ENCODE measurements at places on chromosomes 3 and 15. TPM values are rescaled to one million over a fixed set of nuclear protein-coding genes. Genes with fewer than 3 reads are reported as not detected.

The C3orf49 gene
- not detected for total RNA-seq

The CLPX gene
- total RNA-seq, result 62.7 TPM

The GAP43 gene
- 0.17 TPM for total RNA-seq

The CHRNA5 gene
- 1.5 TPM for total RNA-seq

The UPK1B gene
- not detected for total RNA-seq

The HLTF gene
- total RNA-seq, result 22.6 TPM

The GADL1 gene
- not detected for total RNA-seq

DNA sequence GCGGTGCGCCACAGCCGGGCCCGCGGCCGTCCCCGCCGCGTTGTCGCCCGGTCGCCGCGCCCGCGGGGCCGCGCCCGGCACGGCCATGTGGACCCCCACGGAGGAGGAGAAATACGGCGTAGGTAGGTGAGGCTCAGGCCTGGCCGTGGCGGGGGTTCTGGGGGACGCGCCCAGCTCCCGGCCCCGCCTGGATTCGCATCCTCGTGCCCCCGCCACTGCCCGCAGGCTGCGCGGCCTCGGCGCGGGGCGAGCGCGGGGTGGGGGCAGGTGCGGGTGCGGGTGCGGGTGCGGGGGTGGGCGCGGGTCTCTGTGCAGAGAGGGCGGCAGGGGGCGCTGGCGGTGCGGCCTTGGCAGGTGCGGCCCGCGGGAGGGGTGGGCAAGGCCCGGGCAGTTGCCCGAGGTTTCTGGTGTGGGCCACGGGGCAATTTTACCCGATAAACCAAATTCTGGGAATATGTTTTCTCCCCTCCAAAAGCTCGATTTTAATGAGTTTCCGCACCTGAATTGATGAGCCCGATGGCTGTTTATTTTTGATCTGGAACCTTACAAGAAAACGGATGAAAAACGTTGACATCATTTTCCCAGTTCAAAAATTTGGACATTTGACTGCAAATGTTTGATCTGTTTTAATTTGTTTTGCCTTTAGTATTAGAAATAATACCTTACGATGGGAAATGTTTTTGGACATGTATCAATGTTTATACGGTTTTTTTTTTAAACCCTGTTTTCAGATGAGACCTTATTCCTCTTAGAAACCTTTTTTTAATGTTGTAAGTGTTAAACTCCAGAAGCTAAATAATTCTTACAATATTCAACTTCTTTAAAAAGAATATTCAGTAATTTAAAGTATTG is 678 bp downstream of the DOCK3 start:
- peaks cover 7% of the 10 kb centered on the region for H3K4me1 ChIP-seq
- peak overlapping the region; percentile 9 for H3K27ac ChIP-seq
- peak overlapping the region; percentile 64 for H3K4me3 ChIP-seq
- H3K36me3 ChIP-seq, result no peaks in the 10 kb centered on the region
- peak; percentile 76 for DNase-seq

DNA sequence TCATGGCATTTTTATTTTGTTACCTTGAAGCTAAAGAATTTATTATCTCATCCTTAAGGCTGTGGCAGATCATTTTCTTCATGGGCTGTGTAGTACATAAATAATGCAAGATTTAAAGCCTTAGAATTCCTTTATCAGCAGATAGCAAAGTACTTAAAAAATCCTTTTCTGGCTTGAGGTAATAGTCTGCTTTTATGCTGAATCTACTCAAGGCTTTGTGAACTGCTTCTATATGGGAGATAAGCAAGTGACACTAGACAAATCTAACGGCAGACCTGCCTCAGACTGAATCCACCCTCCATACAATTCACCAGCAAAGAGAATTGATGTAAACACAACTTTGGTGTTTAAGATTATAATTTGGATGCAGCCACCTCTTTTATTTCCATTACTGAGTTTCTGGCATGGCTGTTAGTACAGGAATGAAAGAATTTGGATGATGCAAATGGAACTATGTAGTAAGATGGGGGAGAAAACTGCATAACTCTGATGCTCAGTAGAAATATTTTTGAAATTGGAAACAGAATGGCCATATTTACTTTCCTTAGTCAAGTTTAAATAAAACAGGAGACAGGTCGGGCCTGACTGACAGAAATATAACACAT is 1121.5 kb downstream of the NAALADL2 start:
- H3K27me3 ChIP-seq, result no peaks in the 10 kb centered on the region
- H3K4me1 ChIP-seq, result no peaks in the 10 kb centered on the region
- H3K4me3 ChIP-seq, result no peak overlapping the region
- no peak overlapping the region for H3K27ac ChIP-seq

DNA sequence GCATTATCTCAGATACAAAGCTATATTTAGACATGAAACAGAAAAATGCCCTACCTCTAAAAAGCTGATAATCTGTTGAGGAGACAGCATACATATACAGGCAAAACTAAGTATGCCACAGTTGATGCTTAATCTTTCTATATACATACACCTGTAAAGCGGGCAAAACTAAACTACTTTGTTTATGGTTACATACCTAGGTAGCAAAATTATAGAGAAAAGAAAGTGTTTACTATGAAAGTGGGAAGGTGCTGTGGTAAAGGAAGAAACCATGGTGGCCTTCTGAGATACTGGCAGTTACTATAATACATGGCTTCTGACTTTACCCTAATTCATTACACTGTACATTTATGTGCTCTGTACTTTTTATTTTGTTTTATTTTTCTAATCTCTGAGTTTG is 36.0 kb upstream of the NR1I2 start:
- no peak overlapping the region for H3K4me3 ChIP-seq
- no peaks in the 10 kb centered on the region for H3K4me1 ChIP-seq
- H3K36me3 ChIP-seq, result no peaks in the 10 kb centered on the region
- H3K27ac ChIP-seq, result no peak overlapping the region

- no peaks in the 10 kb centered on the region for H3K27me3 ChIP-seq
- no peak for DNase-seq
- H3K4me3 ChIP-seq, result no peak overlapping the region
Observed at GRCh38 chr3:105166893-105167292, 199.8 kb upstream of the ALCAM start.

DNA sequence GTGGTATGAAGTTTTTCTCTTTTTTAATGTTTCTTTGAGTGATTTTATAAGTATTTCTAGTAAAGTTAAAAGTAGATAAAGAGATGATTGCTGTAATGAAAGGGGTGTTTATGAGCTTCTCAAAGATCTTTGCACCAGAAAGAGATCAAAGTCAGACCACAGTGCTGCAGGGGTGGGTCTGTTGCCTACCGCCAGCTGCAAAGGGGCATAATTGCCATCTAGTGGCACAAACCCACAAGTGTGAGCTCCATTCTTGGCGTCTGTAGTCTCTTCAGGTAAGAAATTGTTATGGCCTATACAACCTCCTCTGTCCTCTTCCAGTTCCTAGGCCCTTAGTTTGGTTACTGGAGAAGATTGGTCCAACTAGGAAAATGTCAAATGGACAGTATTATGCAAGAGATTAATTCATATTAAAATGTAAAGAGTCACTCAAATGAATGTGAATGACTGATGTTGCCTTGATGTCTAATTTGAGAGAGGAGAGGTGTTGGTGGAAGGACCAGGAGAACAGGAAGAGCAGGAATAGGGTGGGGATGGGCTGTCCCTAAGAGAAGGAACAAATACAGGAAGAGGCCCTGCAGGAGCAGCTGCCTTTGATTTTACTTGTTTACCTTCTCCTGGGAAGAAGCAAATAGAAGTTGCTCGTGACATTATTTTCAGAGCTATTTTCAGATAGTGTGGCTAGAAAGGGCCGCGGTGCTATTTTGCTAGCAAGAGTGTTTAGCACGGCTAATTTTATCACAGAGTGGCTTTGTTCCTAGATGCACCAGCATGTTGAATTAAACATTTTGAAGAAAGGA is 53.0 kb upstream of the GSK3B start:
- H3K27ac ChIP-seq, result no peak overlapping the region
- peak; percentile 61 for DNase-seq
- H3K4me3 ChIP-seq, result no peak overlapping the region
- no peaks in the 10 kb centered on the region for H3K27me3 ChIP-seq
- H3K36me3 ChIP-seq, result no peaks in the 10 kb centered on the region
- peaks cover 25% of the 10 kb centered on the region for H3K4me1 ChIP-seq

DNA sequence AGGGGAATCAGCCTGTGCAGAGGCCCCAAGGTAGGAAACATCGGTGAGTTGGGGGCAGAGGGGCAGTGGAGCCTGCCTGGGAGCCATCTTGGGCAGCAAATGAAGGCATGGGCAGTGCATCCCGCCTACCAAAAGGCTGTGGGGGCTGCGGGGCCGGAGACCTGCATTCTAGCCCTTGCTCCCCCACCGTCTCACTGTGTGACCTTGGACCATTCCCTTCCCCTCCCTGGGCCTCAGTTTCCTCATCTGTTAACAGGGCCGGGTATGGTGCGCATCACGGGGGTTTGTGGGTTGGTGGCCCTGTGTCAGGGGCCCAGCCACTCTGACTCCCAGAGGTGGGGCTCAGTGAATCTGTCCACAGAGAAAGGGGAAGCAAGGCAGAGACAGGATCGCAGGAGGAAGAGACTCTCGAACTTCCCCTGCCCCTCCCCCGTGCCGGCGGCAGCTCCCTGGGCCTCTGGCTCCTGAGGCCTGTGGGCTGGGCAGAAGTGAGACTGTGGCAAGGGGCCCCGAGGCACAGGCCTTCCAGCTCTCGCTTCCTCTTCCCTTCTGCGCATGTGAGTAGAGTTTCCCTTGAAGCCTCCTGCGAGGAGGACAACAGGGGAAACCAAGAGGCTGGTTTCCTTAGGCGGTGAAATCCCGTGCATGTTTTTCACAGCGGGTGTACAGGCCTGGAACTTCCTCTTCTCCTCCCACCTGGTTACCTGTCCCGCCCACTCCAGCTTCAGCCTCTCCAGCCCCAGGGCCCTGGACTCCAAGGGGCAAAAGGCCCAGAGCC is 42.9 kb downstream of the IDH2 start:
- H3K4me1 ChIP-seq, result peaks cover 49% of the 10 kb centered on the region
- H3K27me3 ChIP-seq, result no peaks in the 10 kb centered on the region
- peaks cover 1% of the 10 kb centered on the region for H3K36me3 ChIP-seq
- H3K27ac ChIP-seq, result peak overlapping the region; percentile 96
- DNase-seq, result peak; percentile 94

- peaks cover 26% of the 10 kb centered on the region for H3K27me3 ChIP-seq
- H3K27ac ChIP-seq, result no peak overlapping the region
- no peaks in the 10 kb centered on the region for H3K36me3 ChIP-seq
- H3K4me3 ChIP-seq, result no peak overlapping the region
- no peaks in the 10 kb centered on the region for H3K4me1 ChIP-seq
Observed at GRCh38 chr15:37134244-37134643, 33.9 kb upstream of the MEIS2 start.

DNA sequence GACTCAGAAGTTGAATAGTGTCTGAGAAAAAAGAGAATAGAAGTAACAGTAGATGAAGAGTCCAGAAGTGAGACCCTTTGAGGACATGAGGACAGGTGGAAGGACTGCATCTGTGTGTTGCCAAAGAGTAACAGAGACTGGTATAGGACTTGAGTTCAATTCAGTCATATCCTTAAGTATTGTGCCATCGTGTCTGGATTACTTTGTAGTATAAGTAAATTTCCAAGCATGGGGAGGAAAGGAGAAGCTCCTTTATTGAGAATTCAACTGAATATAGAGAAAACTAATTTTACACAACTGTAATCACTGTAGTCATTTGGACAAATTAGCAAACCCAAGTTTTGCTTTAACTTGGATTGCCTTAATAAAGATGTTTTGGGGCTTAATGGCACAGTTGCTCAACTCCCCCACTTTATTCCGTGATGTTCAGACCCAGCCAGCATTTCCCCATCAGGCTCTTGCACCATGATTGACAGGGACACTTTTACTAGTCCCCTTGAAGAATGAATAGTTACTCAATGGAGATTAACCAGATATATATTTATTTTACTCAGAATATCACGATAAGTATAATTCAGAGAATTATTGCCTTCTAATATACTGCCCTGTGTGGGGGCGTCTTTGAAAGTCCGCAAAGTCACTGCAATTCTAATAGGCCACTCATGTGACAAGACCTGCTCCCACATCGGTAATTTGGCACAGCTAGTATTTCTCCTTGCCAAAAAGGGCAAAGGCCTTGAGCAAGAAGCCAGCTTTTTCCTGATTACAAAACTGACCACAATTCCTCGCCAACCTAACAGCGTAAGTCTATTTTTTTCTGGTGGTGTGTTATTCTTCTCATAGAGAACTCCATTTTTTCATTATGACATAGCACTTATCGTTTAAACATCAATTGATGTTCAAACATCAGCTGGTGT is 61.3 kb downstream of the PPARG start:
- peaks cover 10% of the 10 kb centered on the region for H3K4me1 ChIP-seq
- no peaks in the 10 kb centered on the region for H3K36me3 ChIP-seq
- DNase-seq, result no peak
- H3K4me3 ChIP-seq, result no peak overlapping the region
- no peak overlapping the region for H3K27ac ChIP-seq

DNA sequence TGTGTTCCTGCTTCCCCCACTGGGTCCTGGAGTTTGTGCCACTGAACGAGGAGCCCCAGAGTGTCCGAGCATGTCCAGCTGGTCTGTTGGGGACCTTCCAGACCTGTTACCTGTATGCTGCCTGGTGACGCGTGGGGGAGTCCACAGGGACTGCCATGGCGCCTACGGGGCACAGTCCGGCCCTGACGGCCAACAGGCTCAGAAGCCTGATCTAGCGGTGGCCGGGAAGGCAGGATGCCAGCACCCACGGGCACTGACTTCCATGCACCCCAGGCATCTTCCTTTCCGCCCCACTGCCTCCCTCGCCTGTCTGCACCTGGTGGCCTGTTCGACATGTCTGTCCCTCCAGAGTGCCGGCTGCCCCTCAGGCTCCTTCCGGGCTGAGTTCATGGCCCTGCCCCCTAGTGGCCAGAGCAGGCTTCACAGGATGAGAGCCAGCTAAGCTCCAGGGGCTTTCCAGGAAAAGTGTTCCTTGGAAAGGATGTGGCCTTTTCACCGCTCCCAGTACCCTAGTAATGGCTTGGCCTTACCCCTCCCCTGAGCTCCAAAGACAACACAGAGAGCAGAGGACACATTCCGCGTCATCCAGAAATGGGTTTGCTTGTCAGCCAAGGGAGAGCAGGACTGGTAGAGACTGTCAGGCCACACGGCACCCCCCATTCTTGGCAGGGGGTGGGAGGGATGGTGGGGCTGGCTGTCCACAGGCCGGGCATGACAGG is 35.7 kb downstream of the NGRN start:
- H3K27me3 ChIP-seq, result no peaks in the 10 kb centered on the region
- H3K4me1 ChIP-seq, result peaks cover 15% of the 10 kb centered on the region

GRCh38 chr3:125115640-125116039 is 59.8 kb upstream of the HEG1 start:
- H3K4me1 ChIP-seq, result peaks cover 25% of the 10 kb centered on the region
- no peak overlapping the region for H3K27ac ChIP-seq
- peaks cover 8% of the 10 kb centered on the region for H3K27me3 ChIP-seq
- no peaks in the 10 kb centered on the region for H3K36me3 ChIP-seq
- no peak for DNase-seq

- H3K36me3 ChIP-seq, result peaks cover 18% of the 10 kb centered on the region
- no peak overlapping the region for H3K4me3 ChIP-seq
- peaks cover 12% of the 10 kb centered on the region for H3K4me1 ChIP-seq
- no peak overlapping the region for H3K27ac ChIP-seq
- no peaks in the 10 kb centered on the region for H3K27me3 ChIP-seq
Observed at GRCh38 chr15:89125088-89125826, 37.0 kb downstream of the ABHD2 start.

GRCh38 chr15:93649691-93650235 is 560.8 kb upstream of the RGMA start:
- H3K36me3 ChIP-seq, result no peaks in the 10 kb centered on the region
- H3K27ac ChIP-seq, result no peak overlapping the region
- no peak for DNase-seq
- no peaks in the 10 kb centered on the region for H3K4me1 ChIP-seq
- H3K4me3 ChIP-seq, result no peak overlapping the region

Data from activated naive CD4-positive, alpha-beta T cell treated with anti-CD3 and anti-CD28 coated beads for 36 hours (primary cell).